Lower leg skin (tissue), 4 donors: ENCODE measurements at places on chromosomes 1 and 21. TPM values are rescaled to one million over a fixed set of nuclear protein-coding genes. Genes with fewer than 3 reads are reported as not detected.

Gene AGMAT
- not detected for total RNA-seq

Gene TMPRSS3
- total RNA-seq, result 0.19 TPM

Gene FMN2
- total RNA-seq, result 0.46 TPM

DNA sequence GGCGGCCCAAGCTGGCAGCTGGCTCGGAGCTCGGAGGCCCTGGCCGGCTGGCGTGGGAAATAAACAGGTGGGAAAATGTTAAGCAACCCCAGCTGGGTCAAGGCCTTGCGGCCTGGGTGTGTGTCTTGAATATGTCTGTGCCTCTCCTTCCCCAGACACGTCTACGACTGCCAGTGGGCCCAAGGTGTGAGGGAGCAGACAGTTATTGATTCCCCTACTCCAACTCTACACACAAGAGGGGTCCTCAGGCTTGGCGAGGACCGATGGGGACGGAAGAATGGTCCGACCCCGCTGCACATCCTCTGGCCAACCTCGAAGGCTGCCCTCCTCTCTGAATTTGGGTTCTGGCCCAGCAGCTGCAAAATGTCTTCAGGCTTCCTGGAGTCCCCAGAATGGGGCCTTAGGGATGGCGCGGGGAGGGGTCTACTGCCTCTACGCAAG lies 2.2 kb downstream of the IL22RA1 start:
- no peak for DNase-seq

GRCh38 chr1:228366866-228367741 lies 39.5 kb downstream of the TRIM11 start:
- DNase-seq, result no peak

Gene MATN1
- total RNA-seq, result not detected

DNA sequence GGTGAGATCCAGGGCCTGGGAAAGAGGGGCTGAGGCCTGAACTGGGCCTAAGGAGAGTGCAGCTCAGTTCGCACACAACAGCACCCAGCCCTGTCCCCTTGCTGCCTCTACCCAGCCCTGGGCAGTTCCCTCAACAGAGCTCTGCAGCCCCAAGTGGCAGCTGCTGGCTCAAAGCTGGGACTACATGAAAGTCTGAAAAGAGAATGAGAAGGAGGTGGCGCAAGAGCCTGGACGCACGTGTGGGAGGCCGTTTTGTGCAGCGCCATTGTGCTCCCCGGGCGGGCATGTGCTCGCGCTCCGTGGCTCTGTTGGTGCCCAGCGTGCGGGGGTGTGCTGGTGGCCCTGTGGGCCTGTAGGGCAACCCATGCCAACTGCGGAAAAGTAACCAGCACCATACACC lies 10.3 kb downstream of the GPR37L1 start:
- no peak for DNase-seq

DNA sequence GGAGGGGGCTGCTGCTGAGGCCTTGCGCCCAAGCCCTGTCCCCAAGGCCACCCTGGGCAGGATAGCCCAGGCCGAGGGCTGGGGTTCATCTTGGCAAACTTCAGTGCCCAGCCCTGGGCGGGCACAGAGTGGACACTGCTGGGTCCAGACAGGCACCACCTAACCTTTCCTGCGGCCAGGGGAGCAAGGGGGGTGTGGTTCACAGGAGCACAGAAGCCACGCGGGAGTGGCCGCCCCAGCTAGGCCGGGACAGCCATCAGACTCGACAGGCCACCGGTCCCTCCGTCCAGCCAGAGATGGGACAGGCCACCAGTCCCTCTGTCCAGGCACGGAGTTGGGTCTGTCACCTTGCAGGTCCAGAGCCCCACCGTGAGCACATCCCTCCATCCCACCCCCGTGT lies 28.9 kb downstream of the ARHGEF16 start:
- no peak for DNase-seq

DNA sequence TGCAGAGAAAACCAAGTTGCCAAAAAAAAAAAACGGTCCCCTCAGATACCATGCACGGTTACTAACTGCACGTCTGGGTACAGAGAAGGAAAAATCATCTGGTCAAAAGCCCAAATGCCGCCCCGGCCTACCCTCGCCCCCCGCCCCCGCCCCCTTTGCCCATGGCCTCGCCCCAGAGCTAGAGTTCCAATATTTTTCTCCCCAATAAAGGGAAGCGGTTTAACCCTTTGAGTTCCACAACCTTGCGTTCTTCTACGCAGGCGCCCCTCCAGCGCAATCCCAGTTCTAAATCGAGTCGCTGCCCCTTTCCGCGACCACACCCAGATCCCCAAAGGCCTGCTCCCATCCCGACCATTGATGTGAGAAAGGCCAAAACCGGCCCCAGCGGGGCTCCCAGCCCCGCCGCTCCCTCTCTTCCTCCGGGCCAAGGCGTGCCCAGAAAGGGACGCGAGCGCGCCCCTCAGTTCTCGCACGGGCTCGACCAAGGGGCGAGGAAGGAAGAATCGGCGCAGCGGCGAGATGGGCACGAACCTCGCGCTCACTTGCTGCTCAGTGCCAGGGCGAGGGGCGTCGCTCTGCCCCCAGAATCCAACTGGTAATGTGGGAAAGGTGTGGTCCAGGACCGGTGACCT lies 797 bp downstream of the WDR47 start:
- no peak for DNase-seq

DNA sequence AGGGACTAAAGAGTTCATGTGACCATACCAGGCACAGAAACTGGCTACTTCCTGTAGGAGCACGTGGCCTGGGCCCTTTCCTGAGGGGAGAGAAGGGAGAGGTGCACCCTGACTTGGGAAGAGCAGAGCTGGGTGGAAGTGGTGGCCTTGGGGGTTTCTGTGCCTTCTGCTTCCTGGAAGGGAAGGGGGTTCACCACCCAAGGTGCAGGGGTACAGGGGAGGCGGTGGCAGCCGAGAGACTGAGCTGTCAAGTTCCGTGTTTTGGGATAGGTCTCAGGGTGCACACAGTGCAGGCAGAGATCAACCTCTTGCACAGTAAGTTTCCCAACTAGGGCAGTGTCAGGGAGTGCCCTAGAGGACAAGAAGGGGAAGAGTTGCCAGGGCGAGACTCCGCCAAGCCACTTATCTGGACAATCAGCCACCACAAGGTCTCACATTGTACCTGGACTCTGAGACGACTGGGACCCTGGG lies 10.1 kb downstream of the HECTD3 start:
- DNase-seq, result no peak

GRCh38 chr21:42198929-42199867 lies 19.7 kb upstream of the ABCG1 start:
- no peak for DNase-seq
